ENCODE measurements at places on chromosomes 11 and 22.

GRCh38 chr11:72924568-72925190, 110.5 kb downstream of the ATG16L2 start:
- no peak for DNase-seq

- DNase-seq: no peak
Measured at GRCh38 chr22:28911777-28912669, 28.7 kb downstream of the ZNRF3 start.

DNA sequence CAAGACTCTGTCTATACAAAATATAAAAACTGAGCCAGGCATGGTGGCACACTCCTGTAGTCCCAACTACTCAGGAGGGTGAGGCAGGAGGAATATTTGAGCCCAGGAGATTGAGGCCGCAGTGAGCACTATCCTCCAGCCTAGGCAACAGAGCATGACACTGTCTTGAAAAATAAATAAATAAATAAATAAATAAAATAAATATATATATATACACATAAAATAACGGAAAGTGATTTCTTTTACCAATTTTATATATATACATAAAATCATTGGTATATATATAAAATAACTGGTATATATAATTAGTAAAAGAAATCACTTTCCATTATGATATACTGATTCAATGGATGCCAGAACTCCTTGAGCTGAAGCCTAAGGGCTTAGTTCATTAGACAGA, 91.8 kb downstream of the MRTFA start:
- no peak for DNase-seq

DNA sequence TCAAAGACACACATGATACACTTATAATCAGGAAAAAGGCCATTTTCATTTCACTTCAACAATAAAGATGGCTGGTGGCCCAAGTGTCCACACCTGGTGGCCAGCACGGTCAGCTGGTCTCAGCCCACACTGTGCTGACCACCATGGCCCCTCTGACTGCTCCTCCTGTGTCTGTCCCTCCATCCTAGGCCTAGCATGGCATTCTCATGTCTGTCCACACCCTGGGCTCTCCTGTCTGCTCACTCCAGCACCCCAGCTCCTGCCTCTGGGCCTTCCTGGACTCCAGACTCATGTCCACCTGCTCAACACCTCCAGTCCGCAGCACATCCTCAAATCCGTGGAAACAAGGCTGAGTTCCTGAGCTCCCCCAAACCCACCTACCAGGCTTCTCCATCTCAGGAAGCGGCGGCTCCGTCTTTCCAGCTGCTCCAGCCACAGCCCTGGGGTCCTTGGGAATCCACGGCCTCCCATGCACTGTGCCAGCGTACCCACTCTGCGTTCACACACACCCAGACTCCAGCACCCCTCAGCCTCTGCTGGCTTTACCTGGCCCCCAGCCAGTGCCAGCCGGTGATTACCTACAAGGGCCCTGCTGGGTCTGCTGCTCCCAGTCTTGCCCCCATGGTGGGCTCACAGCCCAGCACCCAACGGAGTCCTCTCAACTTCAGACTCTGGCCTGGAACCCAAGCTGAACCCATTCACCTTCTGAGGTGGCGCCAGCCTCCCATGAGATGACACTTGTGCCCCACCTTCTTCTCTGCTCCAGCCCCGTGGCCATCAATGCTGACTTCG, 13.9 kb downstream of the SIRT3 start:
- DNase-seq: no peak

DNA sequence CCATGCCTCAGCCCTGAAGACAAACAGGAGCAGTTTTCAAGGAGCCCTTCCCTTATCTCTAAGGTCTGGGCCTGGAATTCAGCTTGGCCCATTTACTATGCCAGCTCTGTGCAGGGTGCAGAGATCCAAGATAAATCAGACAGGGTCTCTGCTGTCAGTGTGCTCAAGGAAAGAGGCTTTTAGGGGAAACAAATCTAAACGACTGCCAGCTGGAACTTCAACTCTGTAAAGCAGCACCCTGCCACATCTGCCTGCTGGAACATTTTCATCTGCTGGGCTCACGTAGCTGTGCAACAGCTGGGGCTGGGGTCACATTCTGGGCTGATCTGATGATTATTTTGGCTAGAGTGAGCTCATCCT, 19.8 kb upstream of the EHF start:
- no peak for DNase-seq

DNA sequence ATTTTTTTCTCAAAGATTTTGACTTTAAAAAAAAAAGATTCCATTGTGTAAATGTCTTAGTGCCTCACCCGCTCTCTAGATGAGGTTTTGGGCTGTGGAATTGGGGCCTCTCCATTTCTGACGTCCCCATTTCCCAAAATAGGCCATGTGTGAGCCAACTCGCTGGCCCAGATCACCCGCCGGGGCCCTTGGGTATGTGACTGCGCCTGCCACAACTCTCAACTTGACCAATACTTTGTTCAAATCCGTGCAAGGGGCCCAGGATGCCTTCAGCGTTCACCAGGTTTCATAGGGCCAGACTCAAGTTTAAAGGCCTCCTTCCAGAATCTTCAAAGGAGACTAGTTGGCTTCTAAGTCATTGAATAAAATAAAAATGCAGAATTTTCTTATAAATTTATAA, 96.0 kb downstream of the DHCR7 start:
- DNase-seq: no peak

- DNase-seq: no peak
Measured at GRCh38 chr11:73257342-73258103, 14.6 kb upstream of the P2RY6 start.

DNA sequence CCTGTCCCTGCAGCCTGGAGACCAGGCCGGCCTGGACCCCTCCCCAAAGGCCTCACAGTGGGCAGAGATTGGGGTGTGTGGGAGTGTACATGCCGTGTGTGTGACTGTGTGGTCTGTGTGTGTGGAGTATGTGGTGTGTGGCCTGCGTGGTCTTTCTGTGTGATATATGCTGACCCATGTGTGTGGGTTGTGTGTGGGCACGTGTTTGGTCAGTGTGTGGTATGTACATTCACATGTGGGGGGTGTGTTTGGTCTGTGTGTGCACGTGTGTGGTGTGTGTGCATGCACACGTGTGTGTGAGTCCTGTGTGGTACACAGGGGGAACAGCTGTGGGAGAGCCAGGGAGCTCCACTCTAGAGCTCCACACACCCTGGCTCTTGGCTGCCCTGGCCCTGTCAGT, 1185.1 kb downstream of the BRD1 start:
- DNase-seq: no peak
